ENCODE measurements at places on chromosomes 2 and 18.

DNA sequence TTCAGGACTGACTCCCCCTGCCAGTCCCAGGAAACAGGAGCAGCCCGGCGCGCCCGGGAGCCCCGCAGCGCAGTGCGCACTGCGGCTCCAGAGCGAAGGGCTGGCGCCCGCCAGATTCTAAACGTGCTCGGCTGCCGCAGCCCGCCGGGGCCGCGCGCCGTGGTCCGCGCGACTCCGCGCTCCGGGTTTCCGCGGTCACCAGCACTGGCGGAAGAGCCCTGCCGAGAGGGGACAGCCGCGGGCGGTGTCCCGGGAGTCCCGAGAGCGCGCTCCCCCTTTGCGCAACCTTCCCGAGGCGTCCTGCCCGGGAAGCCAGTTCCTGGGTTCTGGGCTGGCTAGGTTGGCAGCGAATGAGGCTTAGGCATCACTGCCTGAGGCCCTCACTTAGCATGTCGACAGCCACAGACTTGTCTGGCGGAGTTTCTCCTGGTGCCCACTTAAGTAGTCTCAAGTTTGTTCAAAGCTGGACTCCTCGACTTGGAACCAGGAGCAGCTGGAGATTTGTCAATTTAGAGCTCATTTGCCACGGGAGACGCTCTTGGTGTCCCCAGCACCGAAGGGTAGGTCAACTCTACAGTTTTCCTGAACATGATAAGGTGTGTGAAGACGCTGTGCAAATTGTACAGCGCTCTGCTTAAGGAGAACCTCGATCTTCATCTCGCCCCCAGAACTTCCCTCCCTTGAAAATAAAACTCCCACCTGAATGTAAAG, 1.5 kb upstream of the VSNL1 start:
- H3K27me3 ChIP-seq: no peaks in the 10 kb centered on the region
- peak overlapping the region; percentile 77 for H3K27ac ChIP-seq
- peak overlapping the region; percentile 54 for H3K4me3 ChIP-seq
- no peak for DNase-seq
- peaks cover 12% of the 10 kb centered on the region for H3K4me1 ChIP-seq

GRCh38 chr2:58918141-58918540, 677.0 kb upstream of the FANCL start:
- H3K27me3 ChIP-seq: no peaks in the 10 kb centered on the region
- H3K36me3 ChIP-seq: no peaks in the 10 kb centered on the region
- H3K4me1 ChIP-seq: no peaks in the 10 kb centered on the region
- no peak overlapping the region for H3K27ac ChIP-seq
- no peak for DNase-seq
- H3K4me3 ChIP-seq: no peak overlapping the region

GRCh38 chr2:81007104-81007503, 702.6 kb upstream of the LRRTM1 start:
- no peak overlapping the region for H3K4me3 ChIP-seq
- H3K27ac ChIP-seq: no peak overlapping the region
- H3K36me3 ChIP-seq: no peaks in the 10 kb centered on the region
- DNase-seq: no peak

GRCh38 chr2:127887776-127888130, 2.0 kb upstream of the AMMECR1L start:
- peak overlapping the region; percentile 88 for H3K27ac ChIP-seq
- no peak overlapping the region for H3K4me3 ChIP-seq
- H3K4me1 ChIP-seq: peaks cover 31% of the 10 kb centered on the region

- DNase-seq: no peak
- H3K4me3 ChIP-seq: no peak overlapping the region
- H3K27ac ChIP-seq: no peak overlapping the region
- H3K36me3 ChIP-seq: no peaks in the 10 kb centered on the region
- peaks cover 84% of the 10 kb centered on the region for H3K4me1 ChIP-seq
Observed at GRCh38 chr2:126664234-126664633, 8.3 kb downstream of the GYPC start.

DNA sequence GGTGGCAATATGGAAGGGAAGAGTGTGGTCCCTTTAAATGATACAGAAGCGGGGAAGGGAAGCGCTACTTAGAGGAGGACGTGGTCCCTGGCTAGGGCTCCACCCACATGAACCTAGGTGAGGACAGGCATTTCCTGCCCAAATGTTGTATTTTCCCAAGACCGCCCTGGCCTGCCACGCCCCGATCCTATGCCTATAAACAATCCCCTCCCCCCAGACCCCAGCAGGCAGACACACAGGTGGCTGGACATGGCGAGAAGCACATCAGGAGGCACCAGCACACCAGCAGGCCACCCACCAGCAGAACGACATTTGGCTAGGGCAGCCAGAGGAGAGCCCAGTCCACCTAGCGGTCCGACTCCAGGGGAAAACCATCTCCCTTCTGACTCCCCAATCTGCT, 47.2 kb downstream of the METTL8 start:
- no peaks in the 10 kb centered on the region for H3K27me3 ChIP-seq
- H3K36me3 ChIP-seq: no peaks in the 10 kb centered on the region
- H3K27ac ChIP-seq: no peak overlapping the region
- H3K4me1 ChIP-seq: no peaks in the 10 kb centered on the region
- no peak overlapping the region for H3K4me3 ChIP-seq
- no peak for DNase-seq

DNA sequence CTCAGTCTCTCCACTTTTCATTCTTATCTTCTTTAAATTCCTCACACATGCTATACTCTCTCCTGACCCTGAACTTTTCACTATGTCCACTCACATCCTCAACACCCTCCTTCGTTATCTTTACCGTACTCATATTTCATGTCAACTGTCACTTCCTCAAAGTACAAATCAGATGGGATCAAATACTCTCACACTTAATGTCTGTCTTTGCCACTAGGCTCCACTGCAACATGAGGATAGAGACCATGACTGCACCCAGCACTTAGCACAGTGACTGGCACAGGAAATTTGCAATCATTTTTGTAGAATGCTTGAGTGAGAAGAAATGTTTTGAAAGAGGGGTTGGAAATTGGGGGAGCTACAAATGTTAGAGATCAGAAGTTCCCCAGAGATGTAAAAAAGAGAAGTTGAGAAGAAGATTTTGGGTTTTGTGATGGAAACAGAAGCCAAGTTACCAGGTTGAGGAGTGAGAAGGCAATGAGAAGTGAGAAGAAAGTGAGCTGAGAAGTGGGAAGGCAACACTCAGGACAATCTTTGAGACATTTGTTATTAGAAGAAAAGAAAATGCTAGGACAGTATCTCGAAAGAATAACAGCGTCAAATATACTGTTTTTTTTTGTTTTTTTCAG, 87.0 kb downstream of the CCDC141 start:
- no peaks in the 10 kb centered on the region for H3K4me1 ChIP-seq
- no peaks in the 10 kb centered on the region for H3K27me3 ChIP-seq
- no peak overlapping the region for H3K4me3 ChIP-seq
- no peaks in the 10 kb centered on the region for H3K36me3 ChIP-seq
- H3K27ac ChIP-seq: no peak overlapping the region

- no peak overlapping the region for H3K4me3 ChIP-seq
- no peak for DNase-seq
- no peak overlapping the region for H3K27ac ChIP-seq
- H3K36me3 ChIP-seq: no peaks in the 10 kb centered on the region
- peaks cover 28% of the 10 kb centered on the region for H3K4me1 ChIP-seq
- no peaks in the 10 kb centered on the region for H3K27me3 ChIP-seq
Observed at GRCh38 chr2:24579053-24579803, 88.2 kb downstream of the NCOA1 start.

DNA sequence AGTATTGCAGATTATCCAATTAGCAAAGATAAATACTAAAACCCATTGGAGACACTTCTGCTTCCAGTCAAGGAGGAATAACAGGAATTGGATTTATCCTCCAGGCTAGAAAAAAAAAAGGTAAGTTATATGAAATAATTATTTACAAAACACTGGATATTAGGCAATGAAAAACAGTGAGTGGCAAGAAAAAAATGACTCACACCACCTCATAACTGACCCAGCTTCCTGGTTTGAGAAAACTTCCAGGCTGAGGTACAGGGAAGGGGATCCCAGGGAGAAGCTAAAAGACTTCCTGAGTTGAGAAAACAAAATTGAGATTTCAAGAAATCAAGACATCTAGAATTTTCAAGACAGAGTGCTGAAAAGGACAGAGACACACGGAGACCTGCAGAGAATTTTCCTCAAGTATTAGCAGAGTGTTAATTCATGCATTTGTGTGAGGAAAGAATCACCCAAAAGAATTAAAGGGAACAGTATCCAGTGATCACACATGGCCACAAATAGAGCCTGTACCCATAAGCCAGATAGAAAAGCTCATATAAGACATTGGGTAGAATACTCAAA, 17.4 kb downstream of the SRD5A2 start:
- H3K27ac ChIP-seq: no peak overlapping the region
- H3K4me3 ChIP-seq: no peak overlapping the region
- H3K4me1 ChIP-seq: no peaks in the 10 kb centered on the region
- no peaks in the 10 kb centered on the region for H3K36me3 ChIP-seq
- H3K27me3 ChIP-seq: no peaks in the 10 kb centered on the region
- DNase-seq: no peak

- no peaks in the 10 kb centered on the region for H3K4me1 ChIP-seq
- no peaks in the 10 kb centered on the region for H3K36me3 ChIP-seq
- H3K4me3 ChIP-seq: no peak overlapping the region
- no peaks in the 10 kb centered on the region for H3K27me3 ChIP-seq
Observed at GRCh38 chr2:175676813-175677212, 325.3 kb downstream of the LNPK start.

Measured in vagina (tissue), 2 donors.